Mesenteric fat pad (tissue), 1 donor: ENCODE measurements at places on chromosomes 11 and 22. TPM values are rescaled to one million over a fixed set of nuclear protein-coding genes. Genes with fewer than 3 reads are reported as not detected.

DNA sequence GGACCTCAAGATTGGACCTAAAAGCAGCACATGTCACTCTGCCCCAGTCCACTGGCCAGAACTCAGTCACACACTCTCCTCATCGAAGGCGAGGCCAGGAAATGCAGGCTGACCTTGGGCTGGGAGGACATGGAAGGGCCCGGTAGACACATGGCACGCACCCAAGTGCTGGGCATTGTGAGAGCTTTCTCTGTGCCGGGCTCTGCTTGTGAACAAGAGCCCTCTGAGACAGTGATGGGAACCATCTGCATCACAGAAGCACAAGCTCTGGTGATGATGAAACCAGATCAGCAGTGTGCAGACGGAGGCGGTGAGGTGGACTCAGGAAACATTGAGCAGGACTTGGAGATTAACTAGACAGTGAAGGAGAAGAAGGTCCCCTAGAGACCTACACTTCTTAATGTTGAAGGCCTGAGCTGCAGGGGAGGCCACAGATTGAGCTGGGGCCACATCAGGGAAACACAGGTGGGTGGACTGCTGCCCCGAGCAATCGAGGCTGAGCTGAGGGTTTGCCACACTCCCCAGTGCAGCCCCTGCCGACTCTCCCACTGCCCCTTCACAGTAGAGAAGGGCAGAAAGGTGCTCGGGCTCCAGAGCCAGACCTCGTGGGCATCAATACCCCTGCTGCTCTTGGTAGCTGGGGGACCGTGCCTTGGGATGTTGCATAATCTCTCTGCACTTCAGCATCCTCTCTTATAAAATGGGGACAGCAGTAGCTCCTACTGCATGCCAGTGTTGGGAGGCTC is 1460.5 kb downstream of the TBC1D22A start:
- peak; percentile 72 for DNase-seq

The RAG2 gene
- not detected for total RNA-seq

The TRIM48 gene
- total RNA-seq: not detected

DNA sequence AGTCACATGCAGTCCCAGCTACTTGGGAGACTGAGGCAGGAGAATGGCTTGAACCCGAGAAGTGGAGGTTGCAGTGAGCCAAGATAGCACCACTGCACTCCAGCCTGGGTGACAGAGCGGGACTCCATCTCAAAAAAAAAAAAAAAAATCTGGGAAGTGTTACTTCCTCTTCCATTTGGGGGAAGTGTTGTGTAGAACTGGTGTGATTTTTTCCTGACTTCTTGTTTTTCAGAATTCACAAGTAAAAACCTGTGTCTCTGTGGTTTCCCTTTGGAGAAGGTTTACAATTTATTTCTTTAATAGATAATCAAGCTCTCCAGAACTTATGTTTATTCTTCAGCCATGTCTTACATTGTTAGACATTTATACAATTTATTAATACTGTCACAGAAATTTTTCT is 396.1 kb downstream of the BRD1 start:
- no peak for DNase-seq

The RAB38 gene
- total RNA-seq: 3.5 TPM
